Renal cortical epithelial cell (primary cell): ENCODE measurements at places on chromosomes 12 and 14. TPM values are rescaled to one million over a fixed set of nuclear protein-coding genes. Genes with fewer than 3 reads are reported as not detected.
A peak's percentile ranks its signal among the peaks of the same experiment; 100 is the strongest.

DNA sequence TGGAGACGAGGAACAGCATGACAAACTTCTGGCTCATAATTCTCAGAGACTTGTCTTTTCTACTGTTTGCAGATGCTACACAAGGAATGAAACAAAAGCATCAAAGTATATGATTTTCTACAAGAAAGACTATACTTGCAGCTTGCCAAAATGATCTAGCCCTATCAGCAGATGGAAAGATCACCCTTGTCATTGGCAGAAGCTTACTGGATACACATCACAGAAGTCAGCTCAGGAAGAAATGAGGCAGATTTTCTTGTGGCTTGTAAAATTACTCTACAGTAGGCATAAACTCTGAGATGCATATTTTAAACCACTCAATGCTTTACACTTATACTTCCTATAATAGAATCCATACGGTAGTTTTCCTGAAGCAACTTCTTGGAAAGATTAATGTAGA, 20.6 kb downstream of the E2F7 start:
- DNase-seq, result no peak

- peak; percentile 41 for DNase-seq
Measured at GRCh38 chr14:102652194-102652593, 59.7 kb downstream of the RCOR1 start.

GRCh38 chr14:92613681-92614260, 100.2 kb downstream of the RIN3 start:
- no peak for DNase-seq

GRCh38 chr14:60153991-60154390, 11.2 kb downstream of the DHRS7 start:
- no peak for DNase-seq

GRCh38 chr12:38269897-38270296, 46.7 kb upstream of the ALG10B start:
- peak; percentile 42 for DNase-seq

GRCh38 chr12:75820071-75820470, 211.5 kb downstream of the PHLDA1 start:
- DNase-seq, result no peak

DNA sequence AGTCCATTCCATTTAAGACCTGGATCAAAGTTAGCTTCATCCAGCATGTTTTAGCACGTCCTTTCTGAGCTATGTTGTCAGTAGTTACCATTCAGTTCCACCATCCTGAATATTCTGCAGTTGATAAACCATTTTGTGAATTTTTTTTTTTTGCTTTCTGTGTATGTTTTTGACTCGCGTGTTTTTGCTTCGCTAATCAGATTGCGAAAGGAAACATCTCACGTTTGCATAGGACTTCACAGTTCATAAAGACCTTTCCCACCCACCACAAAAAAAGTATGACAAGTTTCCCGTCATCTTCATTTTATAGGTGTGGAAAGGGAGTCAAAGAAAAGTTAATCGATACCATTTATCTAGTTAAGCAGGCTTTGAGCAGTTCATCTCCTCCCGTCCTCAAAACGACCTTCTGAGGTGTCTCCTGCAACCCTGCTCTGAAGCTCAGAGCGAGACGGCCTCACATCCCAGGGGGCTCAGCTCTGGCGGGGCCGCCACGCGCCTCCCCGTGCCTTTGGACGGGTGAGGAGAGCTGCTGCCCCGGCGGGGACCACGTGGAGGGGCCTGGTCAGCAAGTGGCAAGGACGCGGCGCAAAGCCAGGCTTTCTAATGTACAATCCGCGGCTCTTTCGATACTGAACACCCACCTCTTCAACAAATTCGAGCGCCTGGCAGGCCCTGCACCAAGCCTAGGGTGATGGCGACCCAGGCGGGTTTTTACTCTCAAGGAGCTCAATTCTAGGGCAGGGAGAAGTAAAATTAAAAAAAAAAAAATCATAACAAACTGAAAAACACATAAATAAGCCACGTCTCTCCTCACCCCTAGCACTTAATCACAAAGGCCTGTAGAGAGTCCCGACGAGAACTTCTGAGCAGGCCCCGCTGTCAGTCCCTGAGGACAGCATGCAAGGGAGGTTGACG, 988 bp upstream of the TMEM263 start:
- peak; percentile 44 for DNase-seq

- DNase-seq, result no peak
Measured at GRCh38 chr12:109868182-109869051, 11.9 kb downstream of the GLTP start.

- no peak for DNase-seq
Measured at GRCh38 chr14:22176957-22177356, 412.1 kb downstream of the DAD1 start.

- no peak for DNase-seq
Measured at GRCh38 chr14:100816950-100817901, 8.7 kb upstream of the MEG3 start.

GRCh38 chr14:105774001-105774400, 247.6 kb downstream of the TMEM121 start:
- no peak for DNase-seq

DNA sequence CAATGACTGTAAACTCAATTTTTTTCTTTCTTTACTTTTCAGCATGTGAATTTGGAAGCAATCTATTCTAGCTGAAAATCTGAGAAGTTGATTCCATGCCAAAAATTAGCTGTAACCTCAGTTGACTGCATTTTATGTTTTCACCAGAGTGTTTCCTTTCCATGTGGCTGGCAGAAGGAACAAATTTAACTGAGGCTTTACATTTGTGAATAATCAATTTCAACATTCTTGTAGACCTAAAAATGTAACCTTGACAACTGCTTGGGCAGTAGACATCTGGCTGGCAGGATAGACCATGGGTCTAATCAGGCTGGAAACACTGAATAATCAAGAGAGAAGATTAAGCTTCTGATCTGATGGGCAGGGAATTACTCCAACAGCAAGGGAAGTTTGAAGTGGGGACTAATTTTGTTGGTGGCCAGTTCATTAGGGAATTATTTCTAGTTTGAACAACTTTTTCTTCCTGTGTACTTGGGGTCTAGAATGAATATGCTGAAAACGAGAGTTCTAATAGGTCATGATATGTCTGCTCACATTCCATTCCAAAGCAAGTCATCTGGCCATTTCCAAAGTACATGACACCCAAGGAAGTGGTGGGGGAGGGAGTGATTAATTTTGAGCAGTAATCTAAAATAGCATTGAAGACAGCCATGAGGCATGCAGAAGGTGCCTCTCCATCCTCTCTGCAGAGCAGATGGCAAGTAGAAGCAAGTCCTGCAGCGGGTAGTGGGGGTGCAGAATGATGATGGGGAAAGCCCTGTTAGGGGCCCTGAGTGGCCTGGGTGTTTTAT, 68.2 kb downstream of the ATP23 start:
- DNase-seq, result peak; percentile 25

GRCh38 chr12:59657266-59657665, 61.4 kb downstream of the SLC16A7 start:
- DNase-seq, result peak; percentile 69

- no peak for DNase-seq
Measured at GRCh38 chr12:109421355-109422087, 55.6 kb downstream of the KCTD10 start.

GRCh38 chr12:18723752-18724151, 14.1 kb downstream of the PLCZ1 start:
- peak; percentile 93 for DNase-seq

GRCh38 chr14:72808564-72808963, 85.3 kb downstream of the DPF3 start:
- no peak for DNase-seq

DNA sequence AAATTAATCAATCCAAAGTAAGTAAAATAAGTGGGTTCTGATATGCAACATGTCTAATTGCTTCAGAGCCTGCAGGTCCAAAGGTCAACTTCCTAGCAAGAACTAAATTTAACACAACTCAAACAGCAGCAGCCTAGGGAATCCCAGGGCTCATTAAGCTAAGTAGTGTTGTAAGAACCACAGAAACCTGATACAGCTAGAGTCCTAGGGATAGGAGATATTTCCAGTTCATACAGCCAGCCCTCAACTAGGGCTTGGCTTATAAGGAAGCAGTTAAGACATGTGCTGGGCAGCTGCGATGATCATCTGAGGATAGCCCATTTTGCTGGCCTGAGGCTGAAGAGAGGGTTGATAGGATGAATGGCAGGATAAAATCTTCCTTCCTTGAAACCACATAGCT, at the start of gene OR4Q3:
TSS of gene OR4Q3 (plus strand) at position 316 of the 400 bp plus-strand sequence.
- no peak for DNase-seq

- DNase-seq, result no peak
Measured at GRCh38 chr12:124508381-124509079, 58.9 kb downstream of the NCOR2 start.

DNA sequence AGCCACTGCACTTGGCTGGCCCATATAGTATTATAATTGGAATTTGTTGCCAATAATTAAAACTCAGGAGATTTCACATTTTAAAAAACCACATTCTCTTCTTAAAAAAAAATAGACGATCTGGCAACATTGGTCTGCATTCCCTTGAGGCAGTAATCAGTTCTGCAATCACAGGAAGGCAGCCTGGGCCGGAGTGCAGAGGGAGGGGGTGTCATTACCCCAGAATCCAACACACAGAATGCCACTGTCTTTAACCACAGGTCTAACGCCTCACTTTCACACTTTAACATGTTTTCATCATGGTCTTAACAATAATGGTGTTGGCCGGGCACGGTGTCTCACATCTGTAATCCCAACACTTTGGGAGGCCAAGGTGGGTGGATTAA, 100.1 kb downstream of the SCARB1 start:
- DNase-seq, result no peak

- no peak for DNase-seq
Measured at GRCh38 chr12:42677461-42677860, 87.9 kb upstream of the PRICKLE1 start.

- DNase-seq, result no peak
Measured at GRCh38 chr14:32559048-32559447, 229.9 kb downstream of the AKAP6 start.

DNA sequence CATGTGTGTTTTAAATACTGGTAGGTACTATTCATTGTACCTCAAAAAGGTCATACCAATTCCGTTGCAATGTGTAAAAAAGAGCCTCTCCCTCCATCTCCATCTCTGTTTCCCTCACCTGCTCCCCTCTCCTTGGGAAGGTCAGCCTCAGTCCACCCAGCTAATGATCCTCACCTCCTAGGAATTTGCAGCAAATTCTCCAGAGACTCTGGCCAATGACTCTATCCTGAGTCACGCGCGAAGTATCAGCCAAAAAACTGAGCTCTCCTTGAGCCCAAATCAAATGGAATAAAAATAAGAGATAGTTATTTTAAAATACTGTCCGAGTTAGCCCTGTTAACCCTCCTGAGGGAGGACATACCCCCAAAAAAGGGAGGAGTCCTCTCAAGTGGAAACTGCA, 148.4 kb downstream of the DPF3 start:
- DNase-seq, result peak; percentile 31

GRCh38 chr14:25308244-25308643, 258.3 kb upstream of the STXBP6 start:
- no peak for DNase-seq

- DNase-seq, result no peak
Measured at GRCh38 chr14:101500061-101500460, 61.2 kb upstream of the DIO3 start.

- no peak for DNase-seq
Measured at GRCh38 chr14:104518659-104519350, 60.8 kb upstream of the C14orf180 start.

DNA sequence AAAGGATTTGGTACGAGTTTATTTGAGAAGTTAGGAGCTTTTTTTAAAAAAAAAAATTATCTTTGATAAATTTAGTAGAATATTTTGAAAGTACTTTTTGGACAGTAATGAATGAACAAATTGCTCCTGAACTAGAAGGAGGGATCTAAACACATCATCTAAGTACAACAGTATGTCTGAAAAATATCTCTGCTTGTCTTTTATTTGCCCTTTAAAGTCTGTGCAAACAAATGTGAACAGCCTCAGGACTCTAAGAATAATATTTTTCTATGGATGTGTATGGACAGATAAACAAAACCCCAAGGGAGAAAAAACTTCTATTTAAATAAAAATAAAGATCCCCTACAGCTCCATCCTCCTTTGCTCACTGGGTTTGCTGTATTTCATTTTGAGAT, 19.5 kb downstream of the FBXL14 start:
- DNase-seq, result no peak

- DNase-seq, result peak; percentile 22
Measured at GRCh38 chr14:81206115-81206514, 14.6 kb downstream of the GTF2A1 start.

- peak; percentile 59 for DNase-seq
Measured at GRCh38 chr14:35818346-35819115, 7.6 kb upstream of the BRMS1L start.

DNA sequence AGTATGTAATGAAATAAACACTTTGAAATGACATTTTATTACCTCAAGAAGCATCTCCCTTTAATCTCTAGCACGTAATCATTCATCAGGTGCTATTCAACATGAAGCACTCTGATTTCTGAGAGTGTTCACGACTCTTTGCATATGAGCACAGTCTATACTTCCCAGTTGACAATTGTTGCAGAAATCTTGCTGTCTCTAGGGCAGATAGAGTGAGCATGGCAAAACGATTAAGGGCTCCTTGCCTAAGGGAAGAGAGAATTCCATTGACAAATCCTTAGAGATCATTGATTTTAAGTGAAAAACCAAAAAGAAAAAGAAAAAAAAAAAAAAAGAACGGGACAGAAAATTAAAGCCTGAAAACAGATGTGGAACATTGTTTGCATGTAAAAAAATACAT, 107.6 kb downstream of the C12orf50 start:
- no peak for DNase-seq

DNA sequence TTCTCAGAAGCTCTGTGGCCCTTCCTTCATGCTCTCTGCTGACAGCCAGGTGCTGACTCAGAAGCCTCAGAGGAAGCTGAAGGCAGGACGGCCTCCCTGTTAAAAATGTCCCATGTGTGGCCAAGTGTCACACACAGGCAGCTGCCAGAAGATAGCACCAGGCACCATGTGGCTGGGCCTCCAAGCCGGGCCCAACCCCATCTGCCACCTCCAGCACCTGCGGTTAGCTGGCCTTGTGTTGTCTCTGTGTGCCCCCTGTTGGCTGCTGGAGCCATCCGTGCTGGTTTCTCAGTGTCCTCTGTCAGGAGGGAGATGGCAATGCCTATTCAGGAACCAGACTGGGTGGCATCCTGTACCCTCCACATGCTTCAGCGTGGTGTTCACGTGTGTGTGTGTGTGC, 63.2 kb downstream of the TSPAN11 start:
- DNase-seq, result no peak

DNA sequence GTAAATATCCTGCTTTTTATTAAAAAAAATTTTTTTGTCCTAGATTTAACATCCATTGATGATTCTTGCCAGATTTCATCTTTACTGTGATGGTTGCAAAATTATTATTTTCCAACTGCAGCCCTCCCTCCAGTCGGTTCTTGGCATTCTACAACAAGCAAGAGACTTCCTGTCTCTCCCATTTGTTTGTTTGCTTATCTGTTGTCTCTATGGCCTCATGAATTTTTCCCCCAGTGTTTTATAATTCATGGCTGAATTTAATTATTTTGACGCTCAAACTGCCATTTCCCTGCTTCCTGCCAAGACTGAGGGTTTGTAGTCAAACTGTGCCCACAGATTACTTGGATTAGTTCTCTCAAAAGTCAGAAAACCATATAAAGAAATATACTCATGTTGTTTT, 25.9 kb downstream of the CGRRF1 start:
- no peak for DNase-seq

- no peak for DNase-seq
Measured at GRCh38 chr14:32300136-32300535, 29.0 kb upstream of the AKAP6 start.

- no peak for DNase-seq
Measured at GRCh38 chr12:51076236-51076930, 7.0 kb downstream of the CSRNP2 start.

The CCDC60 gene
- not detected in 2 replicates for total RNA-seq

The SLC6A12 gene
- 1.9 and 4.8 TPM in 2 replicates for total RNA-seq

The IAPP gene
- not detected in 2 replicates for total RNA-seq

The CPNE6 gene
- total RNA-seq, result not detected in 2 replicates

The TAS2R42 gene
- not detected in 2 replicates for total RNA-seq

The RBP5 gene
- 1.1 TPM in 1 of 2 replicates, not detected in the other for total RNA-seq

The KRT6B gene
- 0.05 and 2.1 TPM in 2 replicates for total RNA-seq

The BDKRB2 gene
- 3.6 and 6.1 TPM in 2 replicates for total RNA-seq

The AMDHD1 gene
- total RNA-seq, result 0.17 and 0.45 TPM in 2 replicates
